ENCODE measurements at places on chromosomes 4 and X.

- DNase-seq = no peak
Observed at GRCh38 chr4:7887436-7887835, 52.2 kb downstream of the AFAP1 start.

DNA sequence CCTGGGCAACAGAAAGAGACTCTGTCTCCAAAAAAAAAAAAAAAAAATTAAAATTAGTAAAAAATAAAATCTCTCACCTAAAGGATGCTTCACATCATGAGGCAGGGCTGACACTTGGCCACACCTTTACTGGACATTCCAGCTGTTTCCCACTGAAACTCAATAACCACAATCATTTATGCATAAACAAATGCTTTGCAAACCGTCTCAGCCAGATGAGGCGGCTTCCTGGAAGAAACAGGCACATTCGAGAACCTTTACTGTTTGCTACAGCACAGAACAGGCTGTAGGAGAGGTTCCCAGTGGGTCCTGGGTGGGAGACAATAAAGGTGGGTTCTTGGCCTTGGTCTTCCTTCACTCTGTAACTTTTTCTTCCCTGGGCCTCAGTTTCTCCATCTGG is 10.9 kb upstream of the TBC1D14 start:
- DNase-seq = no peak

DNA sequence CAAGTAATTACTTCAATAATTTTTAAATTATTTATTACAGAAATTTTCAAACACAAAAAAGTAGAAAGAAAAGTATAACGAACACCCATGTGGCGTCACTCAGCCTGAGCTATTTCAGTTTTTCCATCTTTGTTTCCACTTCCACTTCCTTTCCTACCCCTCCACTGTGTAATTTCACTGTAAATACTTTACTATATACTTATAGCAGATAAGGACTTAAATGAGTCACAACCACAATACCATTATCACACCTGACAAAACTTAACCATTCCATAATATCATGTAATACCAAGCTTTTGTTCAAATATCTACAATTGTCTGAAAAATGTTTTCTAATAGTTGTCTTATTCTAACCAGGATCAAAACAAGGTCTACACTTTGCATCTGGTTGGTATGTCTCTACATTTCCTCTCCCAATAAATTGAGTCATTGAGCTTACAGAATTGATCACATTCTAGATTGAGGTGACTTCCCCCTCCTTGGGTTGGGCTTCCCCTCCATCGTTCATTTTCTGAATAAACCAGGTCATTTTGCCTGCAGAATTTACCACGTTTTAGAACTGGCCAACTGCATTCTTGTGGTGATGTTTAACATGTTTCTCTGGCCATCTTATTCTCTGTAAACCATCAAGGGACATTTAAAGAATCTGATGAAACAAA is 48.7 kb downstream of the ATP10D start:
- no peak for DNase-seq

DNA sequence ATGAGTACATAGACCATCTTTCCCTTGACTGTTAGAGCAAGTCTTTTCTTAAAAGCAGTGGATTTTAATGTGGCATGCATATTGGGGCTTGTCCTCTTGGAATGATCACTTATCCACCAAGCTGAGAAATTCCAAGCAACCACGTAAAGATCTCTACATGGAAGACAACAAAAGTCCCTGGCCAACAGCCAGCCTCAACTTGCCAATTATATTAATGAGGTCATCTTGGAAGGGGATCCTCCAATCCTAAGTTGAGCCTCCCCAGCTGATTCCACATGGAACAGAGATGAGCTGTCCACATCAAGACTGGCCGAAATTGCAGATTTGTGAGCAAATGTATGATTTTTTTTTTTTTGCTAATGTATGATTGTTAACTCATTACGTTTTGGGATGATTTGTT is 20.6 kb upstream of the FTHL17 start:
- no peak for DNase-seq

- no peak for DNase-seq
Observed at GRCh38 chr4:181592221-181592745, 650.9 kb upstream of the TENM3 start.

DNA sequence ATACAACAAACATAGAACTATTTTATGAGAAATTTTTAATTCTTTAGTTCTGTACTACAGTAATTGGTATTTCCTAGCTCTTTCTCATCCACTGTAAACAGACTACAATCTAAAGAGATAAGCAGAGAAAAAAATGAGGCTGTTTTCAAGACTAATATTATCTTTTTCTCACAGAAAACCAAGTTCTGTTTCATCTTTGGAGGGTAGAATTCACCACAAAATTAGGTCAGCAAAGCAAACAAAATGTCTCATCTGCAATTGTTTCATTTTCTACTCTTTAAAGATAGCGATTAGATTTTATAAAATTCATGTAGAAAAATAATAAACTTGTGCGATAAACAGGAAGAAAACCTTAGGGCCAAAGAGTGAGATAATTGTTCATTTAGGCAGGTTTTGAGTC is 10.8 kb downstream of the APOO start:
- DNase-seq = no peak

DNA sequence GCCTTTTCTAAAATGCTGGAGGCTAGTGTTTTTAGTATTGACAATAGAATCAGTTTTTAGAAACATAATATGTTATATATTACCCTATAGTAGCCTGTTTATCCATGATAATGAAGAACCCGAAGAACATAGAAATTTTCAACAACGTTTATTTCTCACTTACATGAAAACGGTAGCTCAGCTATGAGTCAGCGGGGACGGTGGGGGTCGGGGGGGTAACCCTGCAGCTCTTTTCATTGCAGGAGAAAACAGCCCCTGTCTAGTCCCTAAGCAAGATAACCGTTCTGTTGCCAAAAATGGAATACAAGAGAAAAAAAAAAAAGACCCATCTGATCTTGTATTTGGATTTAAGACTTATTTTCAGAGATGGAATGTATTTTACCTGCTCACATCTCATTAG is 1758.4 kb upstream of the AGA start:
- DNase-seq = no peak

DNA sequence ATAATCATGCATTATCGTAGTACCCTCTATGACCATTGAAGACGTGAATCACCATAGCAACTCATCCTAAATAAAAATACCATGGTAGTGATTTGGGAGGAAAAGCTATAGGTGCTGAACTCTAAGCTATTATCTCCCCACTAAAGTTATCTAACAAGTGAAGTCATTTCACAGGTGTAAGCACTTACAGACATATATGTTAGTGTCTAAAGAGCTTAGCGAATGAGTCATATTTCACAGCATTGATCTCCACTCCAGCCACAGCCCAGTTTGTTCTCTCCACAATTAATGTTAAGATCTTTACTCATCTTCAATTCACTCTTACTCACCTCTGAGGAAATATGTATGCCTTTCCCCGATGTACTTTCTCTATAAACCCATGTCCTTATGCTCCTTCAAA is 57.0 kb downstream of the DCAF8L1 start:
- no peak for DNase-seq

DNA sequence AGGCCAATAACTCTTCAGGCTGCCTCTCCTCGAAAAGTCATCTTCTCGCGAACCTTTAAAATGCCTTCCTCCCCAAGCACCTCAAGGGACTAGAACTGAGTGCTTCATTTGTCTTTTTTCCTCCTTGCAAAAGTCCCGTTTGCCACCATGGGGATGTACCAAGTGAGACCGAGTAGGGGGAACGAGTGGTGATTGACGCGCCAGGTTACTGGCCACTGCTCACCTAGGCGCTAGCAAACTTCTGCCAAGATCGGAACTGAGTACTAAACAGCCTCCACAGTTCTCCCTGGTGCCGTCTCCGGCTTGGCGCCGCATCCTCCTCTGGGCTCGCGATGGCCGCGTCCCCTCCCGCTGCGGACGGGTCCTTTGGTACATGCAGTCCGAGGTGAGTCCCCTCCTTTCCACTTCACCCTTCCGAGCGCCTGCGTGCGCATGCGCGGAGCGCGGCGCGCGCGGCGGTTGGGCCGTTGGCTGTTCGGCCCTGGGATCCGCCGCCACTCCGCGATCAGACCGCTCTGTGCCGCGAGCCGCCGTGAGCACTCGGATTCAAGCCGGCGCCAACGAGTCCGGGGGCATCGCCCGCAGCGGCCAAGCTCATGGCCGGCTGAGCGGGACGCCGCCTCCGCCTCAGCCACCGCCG is at the start of gene CDK16:
TSS of gene CDK16 (plus strand) at position 402 of the 640 bp plus-strand sequence. CDS start 4,877 bp downstream, outside the sequence.
- peak; percentile 55 for DNase-seq

DNA sequence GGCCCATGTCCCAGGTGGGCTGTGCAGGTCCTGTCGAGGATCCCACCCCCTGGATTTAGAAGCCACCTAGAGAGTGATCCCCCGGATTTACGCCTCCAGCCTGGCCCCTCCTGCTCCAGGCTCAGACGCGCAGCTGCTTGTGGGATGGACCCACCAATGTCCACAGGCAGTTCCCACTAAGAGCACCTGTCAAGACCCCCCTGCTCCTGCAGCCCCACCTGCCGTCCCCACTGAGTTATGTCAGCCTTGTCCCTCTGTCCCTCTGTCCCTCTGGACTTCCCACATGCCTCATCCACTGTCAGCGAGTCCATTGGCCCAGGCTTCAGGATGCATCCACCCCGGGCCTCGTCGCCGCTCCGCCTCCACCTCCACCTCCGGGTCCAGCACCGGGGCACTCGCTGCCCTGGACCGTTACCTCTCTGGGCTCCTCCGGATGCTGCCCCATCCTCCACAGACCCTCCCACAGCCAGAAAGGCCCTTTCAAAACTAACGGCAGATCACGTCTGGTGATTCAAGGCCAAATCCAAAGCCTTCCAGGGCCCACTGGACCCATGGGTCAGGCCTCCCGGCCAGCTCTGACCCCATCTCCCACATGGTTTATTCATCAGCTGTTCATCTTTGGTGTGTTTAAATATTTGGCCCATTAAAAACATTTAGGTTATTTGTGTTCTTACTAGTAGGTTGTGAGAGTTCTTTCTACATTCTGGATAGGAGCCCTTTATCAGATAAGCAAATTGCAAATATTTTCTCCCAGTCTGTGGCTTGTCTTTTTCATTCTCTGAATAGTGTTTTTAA is 28.3 kb downstream of the HTRA3 start:
- DNase-seq = no peak

DNA sequence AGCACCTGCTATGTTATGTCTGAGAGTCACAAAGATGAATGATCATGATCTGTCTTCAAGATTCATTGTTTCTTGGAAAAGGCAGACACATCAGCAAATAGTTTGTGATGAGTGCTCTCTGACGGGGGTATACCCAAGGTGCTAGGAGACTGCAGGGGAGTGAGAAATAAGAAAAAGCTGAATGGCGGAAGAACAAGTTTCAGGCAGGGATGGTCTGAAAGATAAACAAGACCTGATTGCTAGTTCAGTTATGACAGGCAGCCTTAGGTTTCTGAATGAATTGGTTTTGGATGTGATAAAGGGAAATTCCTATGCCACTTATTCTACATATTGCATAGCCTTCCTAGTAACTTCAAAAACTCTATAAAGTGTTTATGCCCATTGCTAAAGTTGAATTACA is 327.0 kb upstream of the DKK2 start:
- DNase-seq = no peak

- peak; percentile 81 for DNase-seq
Observed at GRCh38 chr4:55546756-55547465, at the start of gene CLOCK. TSS of gene CLOCK (minus strand) at chr4:55546909. CDS start at chr4:55482785, 64,124 bp downstream.

DNA sequence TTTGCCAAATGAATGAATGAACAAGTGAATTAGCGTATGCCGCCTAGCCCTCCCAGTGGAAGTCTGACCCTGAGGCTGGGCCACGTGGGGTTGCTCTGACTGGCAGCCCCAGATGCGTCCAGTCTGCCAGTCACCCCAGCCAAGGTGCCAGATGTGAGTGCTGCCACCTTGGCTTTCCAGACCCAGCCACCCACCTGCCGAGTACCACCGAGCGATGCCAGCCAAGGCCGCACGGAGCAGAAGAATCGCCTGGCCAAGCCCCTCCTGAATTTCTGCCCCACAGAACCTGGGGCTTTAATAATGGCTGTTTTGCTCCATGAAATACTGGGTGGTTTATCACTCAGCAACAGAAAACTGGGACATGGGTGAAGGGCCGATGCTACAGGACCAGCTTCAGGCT is 59.3 kb downstream of the ADRA2C start:
- no peak for DNase-seq

GRCh38 chrX:41671082-41671481 is 17.7 kb upstream of the GPR34 start:
- DNase-seq = no peak

GRCh38 chrX:38804432-38804681 is 3.1 kb downstream of the MID1IP1 start:
- no peak for DNase-seq

DNA sequence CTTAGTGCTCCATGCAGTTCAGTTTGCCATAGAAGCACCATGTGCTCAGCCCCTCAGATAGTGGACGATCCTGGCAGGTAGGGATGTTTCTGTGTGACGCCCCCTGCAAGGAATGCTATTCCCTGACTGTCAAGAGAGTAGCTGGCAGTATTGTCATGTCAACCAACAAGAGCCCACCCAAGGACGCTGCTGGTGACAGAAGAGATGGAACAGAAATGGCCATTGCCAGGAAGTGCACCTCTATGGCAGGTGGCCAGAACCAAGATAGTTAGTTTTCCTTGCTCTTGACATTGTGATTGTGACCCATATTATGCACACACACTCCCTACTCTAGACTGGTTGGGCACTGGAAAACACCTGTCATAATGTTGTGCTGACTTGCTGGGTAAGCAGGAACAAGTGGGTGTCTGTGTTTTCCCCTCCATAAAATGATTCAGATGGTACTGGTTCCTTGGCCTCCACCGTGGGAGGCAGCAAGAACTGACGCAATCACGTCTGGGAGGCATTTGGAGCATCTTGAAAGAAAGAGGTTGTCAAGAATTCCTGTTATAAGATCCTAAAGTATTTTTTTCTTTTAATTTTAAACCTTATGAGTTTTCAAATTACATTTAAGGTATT is 507.9 kb downstream of the MID1IP1 start:
- no peak for DNase-seq

GRCh38 chr4:173511787-173512361 is 18.2 kb downstream of the HAND2 start:
- no peak for DNase-seq

- peak; percentile 53 for DNase-seq
Observed at GRCh38 chr4:110198435-110199416, at the start of gene ELOVL6. TSS of gene ELOVL6 (minus strand) at chr4:110198615. CDS start at chr4:110198335, 280 bp downstream.

DNA sequence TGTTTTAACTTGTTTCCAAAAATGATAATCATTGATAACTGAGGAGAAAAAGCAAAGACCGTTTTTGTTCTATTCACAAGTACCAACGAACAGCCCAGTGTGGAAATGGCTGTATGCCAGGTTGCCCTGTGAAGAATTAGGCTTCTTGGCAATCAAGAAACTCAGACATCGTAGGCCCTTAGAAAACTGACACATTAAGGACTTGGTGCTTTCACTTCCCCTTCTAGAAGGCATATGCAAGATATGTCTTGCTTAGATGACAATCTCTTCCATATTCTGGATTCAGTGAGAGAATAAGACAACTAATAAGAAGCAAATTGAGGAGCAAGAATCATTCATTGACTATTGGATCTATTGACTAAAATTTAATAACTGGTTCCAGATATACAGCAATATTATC is 56.6 kb downstream of the ANAPC10 start:
- peak; percentile 0 for DNase-seq

DNA sequence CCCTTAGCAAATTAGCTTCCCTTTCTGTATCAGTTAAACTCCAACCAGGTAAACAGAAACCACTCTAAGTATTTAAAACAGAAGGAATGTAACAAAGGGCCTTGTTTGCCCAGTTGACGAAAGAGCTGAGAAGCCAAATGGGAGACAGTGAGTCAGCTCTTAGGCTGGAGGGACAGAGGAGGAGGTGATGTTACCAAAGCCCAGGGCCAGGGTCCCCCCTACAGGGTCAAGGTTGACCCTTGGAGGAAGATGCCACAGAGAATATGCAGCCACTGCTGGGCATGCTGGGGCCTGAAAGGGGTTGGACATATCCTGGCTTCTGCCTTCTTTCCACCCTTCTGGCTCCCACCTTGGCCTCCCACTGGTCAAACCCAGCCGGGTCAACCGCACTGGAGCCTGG is 38.3 kb upstream of the LGI2 start:
- DNase-seq = no peak

- DNase-seq = no peak
Observed at GRCh38 chr4:80074651-80075050, 1.6 kb upstream of the ANTXR2 start.

Measured in nucleus accumbens (tissue), 56 donors.